Amygdala (tissue), 56 donors: ENCODE measurements at places on chromosomes 7 and 10.

GRCh38 chr7:30751696-30752273, at the start of gene INMT:
INMT (plus strand) TSS chr7:30752135; CDS start chr7:30752151, 16 bp downstream.
- no peak for DNase-seq

- no peak for DNase-seq
Observed at GRCh38 chr7:33781796-33782195, 123.5 kb upstream of the BMPER start.

DNA sequence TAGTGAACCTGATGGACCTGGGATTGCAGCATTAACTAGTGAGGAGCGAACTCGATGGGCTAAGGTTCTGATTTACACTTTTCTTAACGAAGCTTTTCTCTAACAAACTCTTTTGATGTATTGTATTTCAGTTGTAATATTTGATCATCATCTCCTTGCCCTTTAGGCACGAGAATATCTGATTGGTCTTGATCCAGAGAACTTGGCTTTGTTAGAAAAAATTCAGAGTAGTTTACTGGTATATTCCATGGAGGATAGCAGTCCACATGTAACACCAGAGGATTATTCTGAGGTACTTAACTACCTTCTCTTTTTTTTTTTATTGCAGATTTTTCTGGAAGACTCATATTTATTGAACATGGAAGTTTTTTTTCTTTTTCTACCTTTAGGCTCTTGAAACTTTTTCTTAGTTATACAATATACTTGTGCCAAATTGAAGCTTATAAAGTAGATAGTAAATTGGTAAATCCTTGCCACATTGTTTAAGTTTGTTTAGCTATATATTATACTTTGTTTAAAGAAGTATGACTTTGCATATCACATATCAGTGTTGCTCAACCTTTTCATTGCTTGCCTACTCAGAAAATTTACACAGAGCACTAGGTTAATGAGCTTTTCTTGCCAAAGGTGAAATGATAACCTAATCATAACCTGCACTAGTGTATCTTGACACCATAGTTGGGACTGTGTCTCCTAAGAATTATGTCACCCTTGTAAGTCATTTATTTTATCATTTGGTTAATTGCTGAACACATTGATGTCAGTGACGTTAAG, 30.4 kb downstream of the CROT start:
- no peak for DNase-seq

- no peak for DNase-seq
Observed at GRCh38 chr10:64708884-64709681, 1187.9 kb downstream of the REEP3 start.

GRCh38 chr10:75902816-75903215, 471.4 kb downstream of the LRMDA start:
- no peak for DNase-seq

GRCh38 chr7:1516586-1517251, 12.5 kb upstream of the INTS1 start:
- no peak for DNase-seq

DNA sequence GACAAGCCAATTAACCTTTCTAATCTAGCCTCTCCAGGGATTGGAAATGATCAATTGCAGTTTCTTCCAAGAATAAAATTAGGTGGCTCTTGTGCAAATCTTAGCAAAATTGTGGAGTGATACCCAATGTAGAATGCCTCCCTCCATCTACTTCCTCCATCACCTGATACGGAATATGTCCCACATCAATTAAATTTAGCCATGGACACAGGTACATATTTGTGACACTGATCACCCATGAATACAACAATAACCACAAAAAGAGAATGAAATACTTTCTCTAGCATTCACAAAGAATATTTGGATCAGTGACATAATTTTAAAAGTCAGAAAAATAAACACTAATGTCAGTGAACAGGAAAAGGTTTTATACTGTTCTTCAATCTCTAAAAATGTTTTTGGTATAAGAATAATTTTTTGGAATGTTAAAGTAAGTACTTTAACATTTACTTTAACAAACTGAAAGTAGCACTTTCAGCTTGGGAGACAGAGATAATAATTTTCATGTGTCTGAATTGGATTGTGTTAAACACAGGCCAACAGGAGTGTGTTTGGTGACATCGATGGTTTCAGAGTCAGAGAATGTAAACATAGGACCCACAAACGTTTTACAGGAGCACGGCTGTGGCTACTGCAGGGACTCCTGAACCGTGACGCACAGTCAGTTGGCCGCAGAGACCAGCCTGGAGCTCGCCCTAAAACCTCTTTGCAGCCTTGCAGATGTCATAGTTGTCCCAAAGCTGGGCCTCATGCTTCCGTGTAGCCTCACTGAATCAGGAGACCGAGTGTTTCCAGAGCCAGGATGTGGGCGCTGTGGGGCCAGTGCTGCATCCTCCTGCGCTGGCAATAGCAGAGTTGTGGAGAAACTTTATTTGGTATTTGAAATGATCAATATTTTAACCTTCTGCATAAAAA, 7.2 kb downstream of the RBM20 start:
- DNase-seq: no peak
